ENCODE measurements at places on chromosomes 1 and 21.

DNA sequence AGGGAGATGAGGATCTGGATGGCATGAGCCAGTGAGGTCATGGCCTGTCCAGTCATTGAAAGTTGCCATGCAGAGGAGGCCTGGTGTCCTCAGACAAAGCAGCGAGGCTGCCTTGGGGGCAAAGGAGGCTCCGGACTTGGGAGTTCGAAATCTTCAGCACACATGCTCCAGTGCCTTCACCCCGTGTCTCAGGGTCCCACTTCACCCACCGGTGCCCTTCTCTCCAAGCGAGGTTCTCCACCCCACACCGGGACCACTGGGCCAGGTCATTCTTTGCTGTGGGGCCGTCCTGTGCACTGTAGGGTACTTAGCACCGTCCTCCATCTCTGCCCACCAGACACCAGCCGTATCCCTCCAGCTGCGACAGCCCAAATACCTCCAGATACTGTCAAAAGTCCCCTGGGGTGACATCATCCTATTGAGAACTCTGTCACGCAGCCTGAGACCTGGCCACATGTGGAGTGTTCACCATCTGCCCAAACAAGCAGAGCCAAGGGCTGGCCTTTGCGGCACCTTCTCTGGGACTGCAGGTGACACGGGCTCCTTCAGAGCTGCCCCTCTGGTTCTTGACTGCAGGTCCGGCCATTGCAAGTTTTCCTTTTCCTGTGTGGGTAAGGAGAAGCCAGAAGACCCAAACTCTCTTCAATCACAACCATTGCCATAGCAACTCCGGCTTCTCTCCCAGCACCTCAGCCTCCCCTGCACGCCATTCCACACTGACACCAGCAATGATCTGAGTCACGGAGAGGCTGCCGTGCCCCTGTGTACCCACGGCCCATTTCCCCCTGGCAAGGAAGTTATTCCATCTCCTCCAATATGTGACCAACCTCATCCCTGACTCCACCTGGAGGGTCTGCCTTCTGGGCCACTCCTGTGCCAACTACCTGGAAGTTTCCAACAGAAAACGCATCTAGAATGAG, 20.4 kb upstream of the PDE9A start:
- DNase-seq = no peak

DNA sequence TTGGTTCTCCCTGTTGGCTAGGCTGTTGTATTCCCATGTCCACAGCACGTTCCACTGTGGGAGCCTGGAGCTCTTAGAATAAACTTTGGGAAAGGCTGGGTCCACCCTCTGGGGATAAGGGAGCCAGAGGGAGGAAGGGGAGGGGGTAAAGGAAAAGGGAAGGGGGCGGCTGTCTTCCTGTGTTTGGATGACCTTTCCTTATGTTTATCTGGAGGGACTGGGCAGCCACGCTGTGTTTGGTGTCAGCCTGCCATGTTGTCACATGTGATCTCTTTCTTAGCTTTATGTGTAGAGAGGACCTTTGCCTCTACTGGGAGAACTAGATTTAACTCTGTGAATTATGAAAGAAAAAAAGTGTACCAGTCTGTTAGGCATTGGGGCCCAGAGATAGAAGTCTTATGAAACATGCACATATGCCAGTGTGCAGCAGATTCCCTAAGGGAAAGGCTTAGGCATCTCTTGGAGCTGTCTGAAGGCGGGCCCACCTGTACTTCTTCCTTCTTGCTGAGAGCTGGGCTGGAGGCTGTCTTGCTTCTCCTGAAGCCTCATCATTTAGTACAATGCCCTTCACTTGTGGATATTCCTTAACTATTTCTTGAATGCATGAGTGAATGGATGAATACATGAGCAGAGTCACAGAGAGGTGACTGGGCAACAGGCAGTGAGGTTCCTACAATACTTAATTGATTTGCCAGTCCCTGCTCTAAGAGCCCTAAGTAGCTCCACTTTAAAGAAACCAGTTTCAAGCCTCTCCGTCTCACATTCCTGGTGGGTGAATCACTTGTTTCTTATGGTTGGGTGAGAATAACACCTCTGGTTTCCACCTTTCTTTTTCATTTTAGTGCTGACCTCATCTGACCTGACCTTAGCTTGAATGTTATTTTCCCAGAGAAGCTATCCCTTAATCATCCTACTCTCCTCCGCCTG, 62.5 kb upstream of the ARHGAP29 start:
- peak; percentile 93 for DNase-seq

DNA sequence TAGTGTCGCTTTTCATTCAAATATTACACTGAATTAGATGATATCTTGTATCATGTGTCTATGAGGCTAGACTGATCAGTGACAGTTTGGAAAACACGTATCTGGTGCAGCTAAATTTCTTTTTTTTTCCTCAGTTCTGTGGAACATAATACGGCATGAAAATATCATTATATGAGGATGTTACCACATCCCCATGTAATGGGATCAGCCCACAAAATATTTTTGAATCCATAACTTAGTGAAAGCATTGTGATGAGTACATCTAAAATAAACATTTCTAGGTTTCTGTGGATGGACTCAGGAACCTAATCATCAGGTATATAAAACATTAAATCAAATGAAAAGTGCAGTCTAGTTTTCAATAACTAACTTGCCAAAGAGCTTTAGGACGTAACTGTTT, 356.3 kb downstream of the USP25 start:
- no peak for DNase-seq

DNA sequence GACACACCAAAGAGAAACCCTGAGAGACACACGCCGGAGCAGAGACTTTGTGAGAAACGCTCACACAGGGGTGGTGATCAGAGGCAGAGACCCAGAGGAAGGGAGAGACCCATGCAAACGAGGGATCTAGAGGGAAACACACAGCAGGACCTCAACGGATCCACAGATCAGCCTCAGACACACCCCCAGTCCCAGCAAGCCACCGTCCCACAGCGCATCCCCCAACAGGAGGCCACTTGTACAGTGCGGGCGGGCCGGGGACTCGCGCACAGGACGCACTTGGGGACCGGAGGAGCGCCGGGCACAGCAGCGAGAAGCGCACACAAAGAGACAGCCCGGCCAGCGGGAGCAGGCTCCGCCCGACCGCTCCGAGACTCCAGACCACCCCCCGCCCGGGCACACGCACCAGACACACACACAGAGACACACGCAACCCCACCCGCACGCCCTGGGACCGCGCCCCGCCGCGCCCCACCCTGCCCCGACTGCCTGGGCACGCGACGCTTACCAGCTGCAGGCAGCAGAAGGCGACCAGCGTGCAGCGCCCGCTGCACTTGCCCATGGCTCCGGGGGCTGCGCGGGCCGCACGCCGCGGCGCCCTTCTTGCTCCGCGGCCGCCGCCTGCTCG, 587 bp downstream of the NKAIN1 start:
- DNase-seq = peak; percentile 32

Data from Daoy (cell line).